ENCODE measurements at places on chromosomes 2 and 18. TPM values are rescaled to one million over a fixed set of nuclear protein-coding genes. Genes with fewer than 3 reads are reported as not detected.

GRCh38 chr2:156944871-156945270, 312.6 kb upstream of the GALNT5 start:
- no peaks in the 10 kb centered on the region for H3K4me1 ChIP-seq
- no peak for DNase-seq
- H3K27me3 ChIP-seq, result no peaks in the 10 kb centered on the region
- H3K4me3 ChIP-seq, result no peak overlapping the region
- no peaks in the 10 kb centered on the region for H3K36me3 ChIP-seq

DNA sequence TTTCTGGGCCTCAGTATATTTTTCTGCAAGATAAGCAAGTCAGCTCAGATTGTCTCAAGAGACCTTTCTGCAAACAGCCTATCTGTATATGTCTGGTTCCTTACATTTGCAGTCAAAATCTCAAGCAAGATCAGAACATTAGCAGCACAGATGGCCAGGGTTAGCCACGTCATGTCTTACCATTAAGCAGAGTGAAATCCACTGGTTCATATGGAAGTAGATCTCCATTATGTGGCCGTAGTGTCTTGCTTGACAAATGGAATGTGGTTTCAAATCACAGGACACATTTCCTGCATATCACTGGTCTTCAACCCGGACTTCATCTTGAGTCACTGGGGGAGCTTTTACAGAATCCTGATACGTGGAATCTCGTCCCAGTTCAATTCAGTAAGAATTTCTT, 500.2 kb downstream of the FBXO15 start:
- no peak for DNase-seq
- H3K36me3 ChIP-seq, result no peaks in the 10 kb centered on the region
- H3K27ac ChIP-seq, result no peak overlapping the region
- no peaks in the 10 kb centered on the region for H3K4me1 ChIP-seq
- H3K27me3 ChIP-seq, result no peaks in the 10 kb centered on the region

DNA sequence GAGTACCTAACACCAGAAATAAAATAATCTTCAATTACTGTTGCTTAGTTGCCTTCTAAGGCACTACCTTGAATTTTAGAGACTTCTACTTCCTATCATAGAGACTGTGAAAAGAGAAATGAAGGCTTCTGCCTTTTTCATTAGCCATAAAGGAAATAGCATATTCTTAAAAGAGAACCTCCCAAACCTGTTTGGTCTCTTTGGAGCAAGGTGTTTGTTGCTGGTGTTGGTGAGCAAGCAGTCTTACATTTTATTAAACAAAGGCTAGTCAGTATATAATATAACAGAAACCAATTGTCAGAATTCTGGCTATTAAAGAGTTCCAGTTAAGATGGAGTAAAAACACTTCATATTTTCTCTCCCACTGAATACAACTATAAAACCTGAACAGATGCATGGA, 116.4 kb downstream of the TAF4B start:
- no peaks in the 10 kb centered on the region for H3K27me3 ChIP-seq
- H3K36me3 ChIP-seq, result no peaks in the 10 kb centered on the region
- H3K27ac ChIP-seq, result no peak overlapping the region
- DNase-seq, result no peak
- H3K4me3 ChIP-seq, result no peak overlapping the region
- no peaks in the 10 kb centered on the region for H3K4me1 ChIP-seq

RAMP1 gene
- total RNA-seq, result 168 TPM

SLC38A11 gene
- 0.33 TPM for total RNA-seq

MOGAT1 gene
- 0.44 TPM for total RNA-seq

PLA2R1 gene
- total RNA-seq, result 2.3 TPM

DUSP2 gene
- 0.82 TPM for total RNA-seq

MXD1 gene
- total RNA-seq, result 3.5 TPM

ANKRD30B gene
- not detected for total RNA-seq
